Hematopoietic multipotent progenitor cell treated with erythropoietin and hydrocortisone succinate and interleukin-3 and kit ligand, for 6 days (in vitro differentiated cells): ENCODE measurements at places on chromosomes 11 and 22.

DNA sequence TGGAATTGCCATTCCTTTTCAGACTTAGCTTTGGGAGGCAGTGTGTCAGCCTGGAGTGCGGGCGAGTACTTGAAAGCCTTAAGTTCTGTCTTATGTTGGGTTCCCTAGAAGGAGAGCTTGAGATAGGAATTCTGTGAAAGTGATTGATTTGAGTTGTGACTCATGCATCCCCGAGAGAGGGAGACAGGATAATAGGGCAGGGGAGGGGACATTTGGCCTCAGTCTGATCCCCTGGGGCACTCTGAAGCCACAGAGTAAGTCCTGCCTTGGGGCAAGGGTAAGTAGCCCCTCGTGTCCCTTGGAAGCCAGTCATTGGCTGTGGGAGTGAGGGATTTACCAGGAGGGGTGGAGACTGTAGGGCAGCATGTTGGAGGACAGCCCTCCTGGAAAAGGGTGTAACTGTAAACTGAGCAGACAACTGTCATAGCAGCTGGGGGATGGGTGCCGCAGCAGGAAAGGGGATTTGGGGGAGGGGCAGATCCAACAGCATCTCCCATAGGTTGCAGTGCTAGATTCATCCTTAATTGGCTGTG is 44.0 kb downstream of the KIAA1671 start:
- no peak for DNase-seq

DNA sequence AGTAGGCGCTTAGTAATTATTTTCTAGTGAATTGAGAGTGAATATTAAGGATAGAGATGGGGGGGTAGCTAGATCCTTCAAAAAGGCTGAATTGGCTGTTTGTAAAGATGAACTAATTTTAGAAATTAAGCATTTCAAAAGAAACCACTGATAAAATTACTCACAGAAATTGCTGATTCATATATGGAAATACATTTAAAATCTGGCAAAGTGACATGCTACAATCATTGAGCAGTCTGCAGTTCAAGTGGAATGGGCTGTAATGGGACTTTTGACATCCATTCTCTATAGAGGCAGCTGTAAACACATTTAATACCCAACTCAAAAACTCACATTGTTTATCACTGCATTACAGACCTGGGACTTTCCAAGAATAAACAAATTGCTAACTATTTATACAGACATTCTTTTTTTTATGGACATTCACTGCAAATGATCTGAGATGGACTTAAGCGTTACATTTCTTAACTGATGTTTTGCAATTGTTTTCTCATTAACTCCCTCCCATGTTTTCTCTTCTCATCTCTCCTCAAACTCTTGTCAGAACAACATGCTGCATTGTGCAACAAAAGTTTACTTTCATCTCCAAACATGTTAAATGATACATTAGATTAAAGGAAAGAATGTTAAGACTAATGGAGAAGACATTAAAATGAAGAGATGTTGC is 42.1 kb upstream of the MMP7 start:
- DNase-seq, result no peak

GRCh38 chr11:13446444-13446843 is 16.6 kb downstream of the BTBD10 start:
- no peak for DNase-seq

DNA sequence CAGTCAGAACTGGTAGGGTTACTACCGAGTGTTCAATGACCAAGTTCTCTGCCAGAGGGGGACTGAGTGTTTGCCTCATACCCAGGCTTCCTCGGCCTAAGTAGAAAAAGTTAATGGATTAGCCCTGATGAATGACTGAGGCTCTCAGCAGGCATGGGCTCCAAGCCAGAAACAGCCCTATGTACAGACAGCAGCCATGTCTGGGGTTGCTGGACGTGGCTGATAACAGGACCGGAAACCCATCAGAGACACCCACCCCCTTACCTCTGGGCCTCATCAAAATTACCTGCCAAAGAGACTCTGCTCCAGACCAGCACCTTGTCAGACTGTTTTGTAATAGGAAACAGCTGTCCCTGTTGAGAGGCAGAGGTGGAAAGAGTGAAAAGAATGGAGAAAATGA is 351.4 kb downstream of the ETS1 start:
- DNase-seq, result peak; percentile 84

DNA sequence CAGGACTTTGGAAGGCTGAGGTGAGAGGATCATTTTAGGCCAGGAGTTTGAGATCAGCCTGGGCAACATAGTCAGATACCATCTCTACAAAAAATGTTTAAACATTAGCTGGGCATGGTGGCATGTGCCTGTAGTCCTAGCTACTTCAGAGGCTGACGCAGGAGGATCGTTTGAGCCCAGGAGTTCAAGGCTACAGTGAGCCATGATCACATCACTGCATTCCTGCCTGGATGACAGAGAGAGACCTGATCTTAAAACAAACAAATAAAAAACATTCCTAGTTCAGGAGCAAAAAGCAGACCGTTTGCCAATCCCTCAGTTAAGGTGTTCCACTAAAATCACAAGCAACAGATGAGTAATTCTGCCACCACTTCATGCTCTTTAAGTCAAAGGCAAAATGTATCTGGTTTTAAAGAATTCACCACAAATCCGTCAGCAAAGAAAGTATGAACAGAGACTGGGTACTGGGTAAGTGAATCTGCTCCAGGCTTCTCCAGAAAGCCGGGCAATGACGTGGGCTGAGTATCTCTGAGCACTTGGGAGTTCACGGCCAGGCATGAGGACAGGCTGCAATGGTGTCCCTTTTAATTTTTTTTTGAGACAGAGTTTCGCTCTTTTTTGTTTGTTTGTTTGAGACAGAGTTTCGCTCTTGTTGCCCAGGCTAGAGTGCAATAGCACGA is 19.5 kb downstream of the CLTCL1 start:
- no peak for DNase-seq

DNA sequence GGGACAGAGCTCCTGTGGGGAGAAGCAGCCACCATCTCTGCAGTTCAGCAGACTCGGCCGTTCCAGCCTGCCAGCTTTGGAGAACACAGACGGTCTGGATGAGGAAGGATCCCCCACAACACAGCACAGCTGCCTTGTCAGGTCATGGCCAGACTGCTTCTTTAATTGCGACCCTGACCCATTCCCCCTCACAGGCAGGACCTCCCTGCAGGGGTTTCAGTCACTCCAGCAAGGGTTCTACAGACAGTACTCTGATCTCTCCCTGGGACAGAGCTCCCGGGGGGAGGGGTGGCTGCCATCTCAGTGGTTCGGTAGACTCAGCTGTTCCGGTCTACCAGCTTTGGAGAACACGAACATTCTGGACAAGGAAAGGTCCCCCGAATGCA is 173.5 kb downstream of the TTC28 start:
- DNase-seq, result no peak

GRCh38 chr11:108693852-108694251 is 29.0 kb downstream of the DDX10 start:
- DNase-seq, result no peak

GRCh38 chr11:80521592-80521991 is 1080.8 kb upstream of the TENM4 start:
- no peak for DNase-seq

DNA sequence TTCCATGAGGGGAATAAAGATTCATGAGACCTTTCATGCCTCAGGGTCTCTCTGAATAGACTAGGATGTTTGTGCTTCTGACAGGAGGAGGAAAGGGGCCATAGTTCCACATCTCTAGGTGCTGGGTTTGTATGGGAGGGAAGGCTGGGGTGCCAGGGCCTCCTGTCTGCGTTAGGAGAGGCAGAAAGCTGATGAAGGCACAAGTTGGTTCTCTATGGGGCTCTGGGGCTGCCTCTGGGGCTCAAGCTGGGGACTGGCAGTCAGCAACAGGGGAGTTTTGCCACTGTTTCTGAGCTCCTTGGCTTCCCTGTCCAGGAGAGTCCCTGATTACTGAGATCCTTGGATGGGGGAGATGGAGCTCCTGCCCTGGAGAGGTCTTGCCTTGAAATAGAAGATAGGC is 4.1 kb downstream of the KCNE3 start:
- no peak for DNase-seq

GRCh38 chr11:825366-826226 is 2.1 kb upstream of the CRACR2B start:
- no peak for DNase-seq

DNA sequence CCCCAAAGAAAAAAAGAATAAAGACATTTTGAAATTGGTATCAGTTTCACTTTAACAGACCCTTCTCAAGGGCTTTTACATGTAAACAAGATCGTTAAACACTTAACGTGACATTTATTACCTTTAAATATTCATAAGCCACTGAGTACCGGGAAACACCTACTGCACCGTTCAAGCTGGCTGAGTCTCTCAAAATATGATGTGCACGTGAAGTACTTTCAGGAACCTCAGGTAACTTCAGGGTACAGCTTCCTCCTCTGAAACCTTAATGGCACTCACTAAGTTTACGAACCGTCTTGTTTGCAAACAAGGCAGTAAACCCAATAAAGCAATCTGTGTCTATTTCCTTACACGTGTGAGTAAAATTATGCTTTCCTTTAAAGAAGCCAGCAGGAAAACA is 105.5 kb upstream of the TENM4 start:
- DNase-seq, result no peak

GRCh38 chr22:21764038-21764804 is 28.6 kb upstream of the YPEL1 start:
- no peak for DNase-seq

DNA sequence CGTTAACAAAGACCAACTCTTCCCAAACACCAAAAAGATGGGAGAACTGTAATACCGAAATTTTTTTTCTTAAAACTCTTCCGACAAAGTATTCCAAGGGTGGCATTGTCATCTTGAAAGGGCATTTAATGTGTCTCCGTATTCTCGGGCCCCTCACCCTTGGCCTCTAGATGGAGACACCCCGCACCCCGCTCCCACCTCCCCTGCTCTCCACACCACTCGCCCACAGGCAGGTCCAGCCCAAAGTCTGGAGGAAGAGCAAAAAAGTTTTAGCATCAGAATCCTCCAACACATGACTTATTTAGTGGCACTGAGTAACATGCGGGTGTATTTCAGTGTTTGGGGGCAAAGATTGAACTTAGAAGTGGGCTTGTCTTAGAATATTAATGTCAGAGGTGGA is 20.7 kb downstream of the SPATA19 start:
- DNase-seq, result no peak

DNA sequence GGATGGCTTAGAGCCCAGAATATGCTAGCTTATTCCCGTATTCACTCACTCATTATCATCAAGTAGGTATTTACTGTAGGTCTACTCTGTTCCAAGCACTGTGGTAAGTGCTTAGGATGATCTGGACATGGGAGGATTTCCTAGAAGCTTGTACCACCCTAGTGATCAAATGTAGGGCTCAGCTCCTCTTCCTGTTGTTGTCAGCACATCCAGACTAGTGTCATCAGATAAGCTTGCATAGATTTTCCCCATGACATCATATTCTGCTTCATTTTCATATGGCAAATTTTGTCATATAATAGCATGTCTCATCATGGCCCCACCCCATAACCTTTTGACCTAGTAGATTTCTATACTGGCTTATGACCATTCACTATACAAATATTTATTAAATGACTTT is 19.3 kb upstream of the NUCB2 start:
- peak; percentile 21 for DNase-seq

- DNase-seq, result peak; percentile 28
Observed at GRCh38 chr22:48138855-48139254, 1376.4 kb downstream of the TBC1D22A start.

DNA sequence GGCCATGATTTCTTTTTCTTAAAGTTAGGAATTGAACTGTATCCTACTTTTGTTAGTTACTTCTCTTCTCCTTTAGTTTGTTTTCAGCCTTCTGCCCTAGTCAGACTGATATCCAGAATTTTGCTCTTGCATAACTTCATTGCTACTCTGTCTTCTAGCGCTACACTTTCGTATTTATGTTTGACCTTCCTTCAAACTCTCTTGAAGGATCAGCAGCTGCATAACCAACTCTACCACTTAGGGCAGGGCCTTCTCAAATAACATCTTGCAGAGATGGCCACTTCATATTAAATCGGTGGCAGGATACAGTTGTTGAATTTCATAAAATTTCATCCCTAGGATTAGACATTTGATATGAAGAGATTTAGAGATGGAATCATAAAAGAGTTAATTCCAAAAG is 43.9 kb downstream of the KDM2A start:
- DNase-seq, result no peak

GRCh38 chr11:46389450-46390330 is 1.9 kb downstream of the CHRM4 start:
- peak; percentile 86 for DNase-seq

- DNase-seq, result no peak
Observed at GRCh38 chr11:29634744-29635143, 382.1 kb downstream of the KCNA4 start.

DNA sequence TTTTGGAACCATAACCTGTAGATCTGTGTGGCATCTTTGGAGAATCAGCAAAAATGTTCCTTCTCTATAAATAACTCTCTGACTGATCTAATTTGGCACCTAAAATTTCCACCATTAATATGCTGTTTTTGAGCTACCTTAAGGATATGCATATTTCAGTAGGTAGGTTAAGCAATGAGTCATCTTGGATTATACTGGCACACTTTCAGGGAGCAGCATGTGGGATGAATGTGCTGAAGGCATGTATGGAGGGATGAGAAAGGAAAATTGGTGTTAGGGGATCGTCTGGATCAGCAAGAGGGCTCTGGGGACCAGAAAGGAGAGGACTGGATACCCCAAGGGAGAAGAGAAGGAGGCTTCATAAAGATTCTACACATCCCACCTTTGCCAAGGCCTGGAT is 44.6 kb upstream of the ELF5 start:
- DNase-seq, result no peak
